Activated gamma-delta T cell treated with anti-CD3 and anti-CD28 coated beads, Interleukin-2, amount 50 U/mL, for 16 hours (primary cell): ENCODE measurements at places on chromosomes 7 and 10.
A peak's percentile ranks its signal among the peaks of the same experiment; 100 is the strongest.

- DNase-seq = no peak
Observed at GRCh38 chr10:76202777-76203176, 771.4 kb downstream of the LRMDA start.

GRCh38 chr10:33889371-33889770 lies 554.9 kb upstream of the NRP1 start:
- DNase-seq = no peak

- DNase-seq = no peak
Observed at GRCh38 chr7:101333912-101334311, 12.3 kb upstream of the IFT22 start.

DNA sequence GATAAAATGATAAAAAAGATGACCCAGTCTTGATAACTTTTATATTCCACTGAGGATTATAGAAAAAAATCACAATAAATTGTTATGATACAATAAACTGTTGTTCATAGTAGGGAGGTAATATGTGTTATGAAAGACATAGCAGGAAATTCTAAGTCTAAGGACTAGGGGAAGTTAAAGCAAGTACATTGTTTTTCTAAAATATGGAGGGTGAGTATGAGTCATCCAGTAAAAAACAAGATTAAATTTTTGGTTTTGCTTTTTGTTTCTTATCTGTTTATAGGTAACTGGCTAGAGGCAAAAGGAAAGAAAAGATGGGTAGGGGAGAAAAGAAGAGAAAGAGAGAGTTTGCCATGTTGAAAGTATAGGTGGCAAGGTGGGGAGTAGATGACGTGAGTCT lies 188.4 kb downstream of the POLR1F start:
- DNase-seq = no peak

DNA sequence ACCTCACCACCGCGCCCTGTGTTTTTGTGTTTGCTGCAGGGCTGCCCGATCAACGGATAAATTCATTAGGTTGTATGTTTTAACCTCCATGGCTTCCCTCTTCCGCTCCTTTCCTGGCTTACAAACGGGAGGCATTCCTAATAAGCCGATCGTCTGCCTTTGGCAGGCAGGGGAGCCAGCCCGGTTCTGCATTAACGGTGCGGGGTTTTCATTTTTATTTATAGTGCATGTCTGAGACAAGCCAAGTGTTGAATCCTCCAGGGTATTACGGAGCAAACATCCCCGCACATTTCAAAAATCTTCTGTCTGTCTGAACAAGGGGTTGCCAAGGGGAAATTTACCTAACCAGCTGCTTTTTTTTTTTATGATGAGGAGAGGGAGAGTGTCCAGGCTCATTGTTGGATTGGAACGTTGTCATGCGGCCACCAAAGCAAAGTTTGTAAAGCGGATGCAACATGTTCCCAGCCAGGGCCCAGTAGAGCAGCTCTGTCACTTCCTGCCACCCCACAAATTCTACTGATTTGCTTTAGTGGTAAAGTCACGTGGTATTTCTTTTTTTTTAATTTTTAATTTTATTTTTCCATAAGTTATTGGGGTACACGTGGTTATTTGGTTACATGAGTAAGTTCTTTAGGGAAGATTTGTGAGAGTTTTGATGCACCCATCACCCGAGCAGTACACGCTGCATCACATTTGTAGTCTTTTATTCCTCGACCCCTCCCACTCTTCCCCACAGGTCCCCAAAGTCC lies 92.3 kb upstream of the BAIAP2L1 start:
- DNase-seq = no peak

DNA sequence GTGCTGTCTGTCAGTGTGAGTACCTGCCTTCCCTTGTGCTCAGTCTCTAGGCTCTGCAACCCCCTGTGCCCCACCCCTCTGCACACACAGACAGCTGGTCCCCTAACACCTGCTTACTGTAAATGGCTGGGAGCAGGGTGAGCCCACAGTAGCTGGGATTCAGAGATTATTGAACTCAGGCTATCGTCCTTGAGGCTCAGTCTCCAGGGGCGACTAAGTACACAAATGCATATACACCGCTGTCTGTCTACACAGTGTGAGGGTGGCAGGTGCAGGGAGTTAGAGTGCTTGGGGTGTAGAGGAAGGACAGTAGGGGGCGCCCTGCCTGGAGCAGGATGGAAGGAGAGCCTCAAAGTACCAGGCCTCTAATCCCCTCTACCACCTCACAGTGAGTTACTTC lies 12.9 kb downstream of the UPP1 start:
- no peak for DNase-seq

GRCh38 chr7:110762546-110763225 lies 328.2 kb upstream of the LRRN3 start:
- no peak for DNase-seq

GRCh38 chr10:95655571-95656290 lies 780 bp downstream of the ALDH18A1 start:
- DNase-seq = peak; percentile 1

- no peak for DNase-seq
Observed at GRCh38 chr10:115125505-115125904, 32.3 kb downstream of the ATRNL1 start.

DNA sequence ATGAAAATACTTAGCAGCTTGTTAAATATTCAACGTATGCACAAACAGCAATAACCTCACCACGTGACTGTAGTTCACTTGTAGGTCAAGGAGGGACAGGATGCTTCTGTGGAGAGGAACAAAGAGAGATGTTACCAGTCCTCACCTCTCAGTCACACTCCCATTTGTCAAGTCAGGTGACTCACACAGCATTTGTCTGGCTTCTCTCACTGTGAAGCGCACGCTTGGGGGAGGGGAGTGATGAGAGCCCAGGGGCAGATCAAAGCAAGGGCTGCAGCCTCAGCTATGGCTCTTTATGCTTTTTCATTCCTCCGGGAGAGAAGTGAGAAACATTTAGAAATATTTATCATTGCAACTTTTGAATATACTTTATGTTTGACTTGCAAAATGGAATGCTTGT lies 2.9 kb upstream of the RBM20 start:
- peak; percentile 19 for DNase-seq
